ENCODE measurements at places on chromosomes 3 and 15. TPM values are rescaled to one million over a fixed set of nuclear protein-coding genes. Genes with fewer than 3 reads are reported as not detected.

GRCh38 chr3:10312861-10313260 lies 8.1 kb downstream of the SEC13 start:
- peaks cover 57% of the 10 kb centered on the region for H3K36me3 ChIP-seq
- no peak overlapping the region for H3K27ac ChIP-seq
- no peak for DNase-seq
- H3K4me1 ChIP-seq, result peaks cover 23% of the 10 kb centered on the region
- no peak overlapping the region for H3K4me3 ChIP-seq
- no peaks in the 10 kb centered on the region for H3K27me3 ChIP-seq

DNA sequence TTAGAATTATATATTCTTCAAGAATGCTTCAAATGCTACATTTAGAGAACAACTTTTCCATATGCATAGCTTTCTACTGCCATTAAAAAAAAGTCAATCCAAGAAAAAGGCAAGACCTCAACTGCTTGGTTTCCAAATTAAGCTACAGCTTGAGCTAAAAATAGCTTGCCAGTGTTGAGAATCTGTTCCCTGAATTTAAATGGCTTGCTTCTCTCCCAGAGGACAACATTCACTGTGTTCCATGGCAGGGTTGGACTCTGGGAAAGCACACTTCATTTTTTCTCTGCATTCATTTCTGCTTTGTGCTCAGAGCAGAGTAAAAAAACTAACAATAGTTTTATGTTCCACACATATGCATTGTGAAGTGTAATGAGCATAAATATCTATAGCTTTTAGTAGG lies 50.3 kb upstream of the ACTL6A start:
- H3K27me3 ChIP-seq, result peaks cover 5% of the 10 kb centered on the region
- DNase-seq, result no peak
- H3K4me3 ChIP-seq, result no peak overlapping the region
- no peaks in the 10 kb centered on the region for H3K36me3 ChIP-seq

- H3K27ac ChIP-seq, result no peak overlapping the region
- peaks cover 10% of the 10 kb centered on the region for H3K36me3 ChIP-seq
- no peak overlapping the region for H3K4me3 ChIP-seq
- H3K4me1 ChIP-seq, result peaks cover 64% of the 10 kb centered on the region
Measured at GRCh38 chr3:15812183-15812582, 14.4 kb upstream of the ANKRD28 start.

GRCh38 chr3:119695480-119695879 lies 7.3 kb upstream of the CFAP91 start:
- no peak for DNase-seq
- peaks cover 1% of the 10 kb centered on the region for H3K36me3 ChIP-seq
- no peaks in the 10 kb centered on the region for H3K27me3 ChIP-seq
- H3K27ac ChIP-seq, result no peak overlapping the region

- no peak for DNase-seq
- peaks cover 2% of the 10 kb centered on the region for H3K27me3 ChIP-seq
- H3K27ac ChIP-seq, result no peak overlapping the region
- no peaks in the 10 kb centered on the region for H3K36me3 ChIP-seq
Measured at GRCh38 chr15:54424171-54424570, 445.9 kb downstream of the UNC13C start.

- H3K36me3 ChIP-seq, result no peaks in the 10 kb centered on the region
- no peak overlapping the region for H3K4me3 ChIP-seq
- H3K27me3 ChIP-seq, result peaks cover 2% of the 10 kb centered on the region
- H3K27ac ChIP-seq, result no peak overlapping the region
- peaks cover 20% of the 10 kb centered on the region for H3K4me1 ChIP-seq
Measured at GRCh38 chr15:52085299-52085698, 27.3 kb downstream of the BCL2L10 start.

- no peaks in the 10 kb centered on the region for H3K4me1 ChIP-seq
- H3K27ac ChIP-seq, result no peak overlapping the region
- no peak for DNase-seq
- H3K27me3 ChIP-seq, result no peaks in the 10 kb centered on the region
Measured at GRCh38 chr3:121677141-121677540, 16.4 kb upstream of the HCLS1 start.

DNA sequence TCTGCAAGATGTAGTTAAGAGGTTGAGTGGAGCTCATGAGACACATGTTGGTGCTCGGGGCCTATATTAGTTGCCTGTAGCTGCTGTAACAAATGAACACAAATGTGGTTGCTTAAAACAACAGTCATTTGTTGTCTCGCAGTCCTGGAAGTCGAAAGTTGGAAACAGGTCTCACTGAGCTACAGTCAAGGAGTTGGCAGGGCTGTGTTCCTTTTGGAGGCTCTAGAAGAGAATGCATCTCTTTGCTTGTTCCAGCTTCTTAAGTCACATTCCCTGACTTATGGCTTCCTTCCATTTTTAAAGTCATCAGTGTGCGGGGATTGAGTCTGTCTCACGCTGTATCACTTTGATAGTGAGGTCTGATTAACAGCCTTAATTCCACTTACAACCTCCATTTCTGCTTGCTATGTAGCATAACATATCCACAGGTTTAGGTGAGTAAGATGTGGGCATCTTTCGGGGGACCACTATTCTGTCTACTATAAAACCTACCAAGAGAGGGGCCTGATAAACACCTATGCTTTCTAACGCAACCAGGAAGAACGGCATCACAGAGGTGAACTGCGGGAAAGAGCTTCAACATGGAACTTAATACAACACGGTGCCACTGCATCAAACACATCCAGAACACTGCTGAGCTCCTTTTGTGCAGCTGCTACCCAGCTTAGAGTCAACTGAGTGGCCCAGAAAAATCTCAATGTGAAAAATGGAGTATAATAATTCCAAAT lies 119.4 kb downstream of the ATP10A start:
- H3K4me3 ChIP-seq, result no peak overlapping the region
- H3K27me3 ChIP-seq, result no peaks in the 10 kb centered on the region
- H3K36me3 ChIP-seq, result peaks cover 2% of the 10 kb centered on the region

DNA sequence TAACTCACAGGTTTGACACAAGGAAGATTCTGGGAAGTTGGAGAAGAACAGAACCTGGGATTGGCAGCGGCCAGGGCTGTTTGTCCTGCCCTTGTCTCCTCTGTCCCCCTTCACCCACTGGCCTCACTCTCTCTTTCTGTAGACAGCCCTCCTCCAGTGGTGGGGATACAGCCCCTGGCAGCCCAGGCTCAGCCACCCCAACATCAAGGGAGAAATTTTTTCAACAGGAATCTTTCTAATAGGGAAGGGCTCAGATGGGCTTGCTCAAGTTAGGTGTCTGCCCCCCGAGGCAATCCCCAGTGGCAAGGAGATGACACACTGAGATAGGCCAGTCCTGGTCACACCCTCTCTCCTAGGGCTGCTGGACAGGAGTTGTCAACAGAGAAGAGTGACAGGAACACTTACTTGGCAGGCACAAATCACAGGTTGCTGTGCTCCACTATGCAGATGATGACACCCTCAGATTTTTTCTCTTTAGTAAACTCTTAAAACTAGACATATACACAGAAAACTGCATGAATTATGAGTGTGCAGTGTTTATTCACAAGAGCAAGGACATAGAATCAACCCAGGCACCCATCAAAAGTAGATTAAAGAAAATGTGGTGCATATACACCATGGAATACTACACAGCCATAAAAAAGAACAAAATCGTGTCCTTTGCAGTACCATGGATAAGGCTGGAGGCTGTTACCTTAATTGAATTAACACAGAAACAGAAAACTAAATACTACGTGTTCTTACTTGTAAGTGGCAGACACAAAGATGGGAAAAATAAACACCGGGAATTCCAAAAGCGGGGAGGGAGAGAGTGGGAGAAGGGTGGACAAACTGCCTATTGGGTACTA lies 36.3 kb downstream of the PLA2G4D start:
- DNase-seq, result no peak

DNA sequence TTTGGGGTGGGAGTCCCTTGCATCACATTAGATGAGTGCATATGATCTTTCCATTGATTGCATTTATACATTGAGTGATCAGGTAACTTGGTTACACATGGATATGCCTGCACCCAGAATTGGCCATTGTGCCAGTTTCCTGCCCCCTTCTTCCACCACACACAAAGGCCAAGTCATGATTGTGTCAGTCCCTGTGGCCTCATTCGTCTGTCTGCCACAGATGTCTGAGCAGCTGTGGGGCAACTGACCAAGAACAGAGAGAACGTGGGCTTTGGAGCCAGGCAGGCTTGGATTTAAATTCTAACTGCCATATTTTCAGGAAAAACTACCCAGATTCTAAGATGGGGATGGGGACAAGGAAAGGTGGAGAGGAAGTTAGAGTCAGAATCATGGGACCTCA lies 27.0 kb downstream of the CCNL1 start:
- peak overlapping the region; percentile 70 for H3K27ac ChIP-seq
- no peaks in the 10 kb centered on the region for H3K27me3 ChIP-seq
- H3K4me1 ChIP-seq, result peaks cover 94% of the 10 kb centered on the region

DNA sequence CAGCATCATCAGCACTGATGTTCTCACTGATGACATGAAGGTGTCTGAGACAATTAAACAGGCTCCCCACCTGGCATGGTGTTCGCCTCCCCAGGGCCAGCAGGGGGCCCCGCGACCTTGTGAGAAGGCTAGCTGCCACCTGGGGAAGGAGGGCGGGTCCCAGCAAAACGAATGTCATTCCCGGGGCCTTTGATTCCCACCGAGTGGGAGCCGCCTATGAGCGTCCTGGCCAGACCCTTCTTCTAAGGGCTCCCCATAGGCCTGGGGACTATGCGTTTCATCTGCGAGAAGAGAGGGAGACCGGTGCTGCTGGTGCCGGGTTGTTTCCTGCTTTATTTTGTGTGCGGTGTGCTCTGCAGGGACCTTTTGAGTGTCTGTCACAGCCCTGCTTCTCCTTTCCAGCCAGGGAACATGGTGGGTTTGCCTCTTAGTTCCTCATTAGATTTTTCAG lies 20.5 kb upstream of the MINDY4B start:
- no peaks in the 10 kb centered on the region for H3K36me3 ChIP-seq
- H3K27ac ChIP-seq, result no peak overlapping the region
- peak overlapping the region; percentile 48 for H3K4me3 ChIP-seq
- peak; percentile 27 for DNase-seq
- peaks cover 20% of the 10 kb centered on the region for H3K27me3 ChIP-seq
- peaks cover 9% of the 10 kb centered on the region for H3K4me1 ChIP-seq

- H3K36me3 ChIP-seq, result peaks cover 7% of the 10 kb centered on the region
- DNase-seq, result no peak
- no peak overlapping the region for H3K27ac ChIP-seq
- H3K27me3 ChIP-seq, result no peaks in the 10 kb centered on the region
- H3K4me3 ChIP-seq, result no peak overlapping the region
- H3K4me1 ChIP-seq, result no peaks in the 10 kb centered on the region
Measured at GRCh38 chr3:128254066-128254590, 100.8 kb downstream of the EEFSEC start.

DNA sequence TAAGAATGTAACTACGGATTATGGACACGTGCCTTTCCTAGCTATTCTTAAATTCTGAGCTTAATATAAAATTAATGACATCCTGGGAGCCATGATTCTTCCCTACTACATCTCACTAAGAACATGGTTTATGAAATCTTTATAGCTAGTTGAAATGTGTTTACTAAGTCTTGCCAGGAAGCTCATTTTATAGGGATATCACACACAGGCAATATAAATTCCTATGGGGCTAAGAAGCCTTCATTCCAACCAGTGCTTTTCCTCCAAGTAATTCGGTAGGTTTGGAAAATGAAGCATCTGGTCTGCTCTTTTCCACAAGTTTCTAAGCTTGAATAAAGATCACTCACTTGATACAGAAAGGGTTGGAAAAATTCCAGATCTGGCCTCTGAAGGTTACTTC lies 802.6 kb downstream of the FHIT start:
- H3K27me3 ChIP-seq, result no peaks in the 10 kb centered on the region
- no peak overlapping the region for H3K27ac ChIP-seq
- no peak for DNase-seq
- H3K4me3 ChIP-seq, result no peak overlapping the region
- peaks cover 4% of the 10 kb centered on the region for H3K36me3 ChIP-seq
- H3K4me1 ChIP-seq, result peaks cover 14% of the 10 kb centered on the region

GRCh38 chr15:80920271-80920699 lies 69.3 kb downstream of the MESD start:
- no peaks in the 10 kb centered on the region for H3K27me3 ChIP-seq
- DNase-seq, result peak; percentile 9
- no peak overlapping the region for H3K27ac ChIP-seq
- no peak overlapping the region for H3K4me3 ChIP-seq

- H3K4me3 ChIP-seq, result no peak overlapping the region
- H3K4me1 ChIP-seq, result peaks cover 8% of the 10 kb centered on the region
- H3K36me3 ChIP-seq, result no peaks in the 10 kb centered on the region
- peak; percentile 38 for DNase-seq
- H3K27ac ChIP-seq, result no peak overlapping the region
Measured at GRCh38 chr3:118882353-118882947, 152.2 kb downstream of the IGSF11 start.

GRCh38 chr3:63937661-63938651 lies 25.8 kb upstream of the SCAANT1 start:
- H3K36me3 ChIP-seq, result peaks cover 19% of the 10 kb centered on the region
- H3K27ac ChIP-seq, result no peak overlapping the region
- no peak overlapping the region for H3K4me3 ChIP-seq
- DNase-seq, result no peak

- no peak overlapping the region for H3K4me3 ChIP-seq
- no peaks in the 10 kb centered on the region for H3K4me1 ChIP-seq
- DNase-seq, result no peak
Measured at GRCh38 chr3:63130625-63131024, 147.5 kb upstream of the SYNPR start.

The SLC25A26 gene
- total RNA-seq, result 18.8 TPM

The C3orf85 gene
- not detected for total RNA-seq

The SLC25A20 gene
- total RNA-seq, result 17.4 TPM

The FBXL2 gene
- total RNA-seq, result not detected

The SLC35A5 gene
- total RNA-seq, result 15.5 TPM
